ENCODE measurements at places on chromosomes 7 and 10.

DNA sequence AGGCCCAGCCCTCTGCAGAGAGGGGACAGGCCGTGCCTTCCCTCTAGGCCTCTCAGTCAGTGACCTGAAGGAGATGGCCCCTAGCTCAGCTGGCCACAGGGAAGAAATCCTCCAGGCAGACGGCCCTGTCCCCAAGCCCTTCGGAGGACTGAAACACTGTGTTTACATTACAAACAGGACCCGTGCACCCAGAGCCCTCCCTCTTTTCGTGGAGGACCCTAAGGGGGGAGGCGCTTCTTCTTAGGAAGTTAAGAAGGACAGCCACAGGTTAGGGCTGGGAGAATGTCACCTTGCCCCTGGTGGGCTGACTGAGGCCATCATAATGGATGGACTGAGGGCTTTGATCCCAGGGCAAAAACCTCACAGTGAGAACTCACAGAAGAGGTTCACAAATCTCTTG is 154.9 kb downstream of the SLIT1 start:
- no peak for DNase-seq

DNA sequence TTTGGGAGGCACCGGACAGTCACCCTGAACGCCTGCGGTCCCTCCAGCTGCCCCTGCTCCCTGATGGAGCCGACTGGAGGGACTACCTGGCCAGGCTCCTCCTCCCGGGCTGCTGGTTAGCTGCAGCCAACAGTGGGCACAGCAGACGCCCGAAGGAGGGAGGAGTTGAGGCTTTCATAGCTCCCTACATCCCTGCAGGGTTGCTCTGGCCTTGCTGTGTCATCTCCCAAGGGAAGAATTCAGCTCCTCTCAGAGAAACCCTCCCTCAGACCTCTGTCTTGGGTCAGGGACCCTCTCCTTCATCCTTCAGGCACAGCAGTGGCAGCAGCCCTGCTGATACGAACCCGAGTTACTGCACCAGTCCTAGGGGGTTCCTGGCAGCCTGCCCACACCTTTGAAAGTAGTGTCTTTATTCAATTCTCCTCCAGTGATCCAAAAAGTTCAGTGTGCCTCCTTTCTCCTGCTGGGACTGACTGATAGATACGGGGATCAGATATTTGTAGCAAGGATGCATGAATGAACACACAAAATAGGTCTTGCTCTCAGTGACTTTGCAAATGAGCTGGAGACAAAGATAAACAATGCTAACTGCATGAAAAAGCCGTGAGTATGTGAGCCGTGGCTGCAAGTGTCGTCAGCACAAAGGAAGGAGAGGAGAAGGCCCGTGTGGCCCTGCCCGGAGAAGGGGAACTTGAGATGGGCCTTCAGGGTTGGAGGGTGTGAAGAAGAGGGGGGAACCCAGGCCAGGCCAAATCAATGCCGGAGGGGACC is 136.6 kb downstream of the PRKAG2 start:
- DNase-seq, result no peak

DNA sequence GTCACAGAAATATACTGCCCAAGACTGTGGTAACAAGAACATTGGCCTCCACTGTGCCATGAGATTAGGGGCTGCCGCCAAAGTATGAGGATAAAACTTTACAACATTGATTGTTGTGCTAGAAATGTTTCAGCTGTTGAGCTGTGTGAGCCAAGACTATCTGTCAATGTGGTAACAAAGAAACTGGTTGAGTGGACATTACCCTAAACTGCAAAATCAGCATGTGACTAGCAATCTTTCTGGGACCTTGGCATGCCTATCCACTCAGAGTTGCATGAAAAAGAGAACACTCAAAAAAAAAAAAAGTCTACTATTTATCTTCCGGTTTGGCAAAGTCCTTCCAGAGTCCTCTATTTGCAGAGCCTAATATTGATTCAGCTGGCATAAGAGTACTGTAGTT is 605.6 kb upstream of the CNTNAP2 start:
- DNase-seq, result no peak

DNA sequence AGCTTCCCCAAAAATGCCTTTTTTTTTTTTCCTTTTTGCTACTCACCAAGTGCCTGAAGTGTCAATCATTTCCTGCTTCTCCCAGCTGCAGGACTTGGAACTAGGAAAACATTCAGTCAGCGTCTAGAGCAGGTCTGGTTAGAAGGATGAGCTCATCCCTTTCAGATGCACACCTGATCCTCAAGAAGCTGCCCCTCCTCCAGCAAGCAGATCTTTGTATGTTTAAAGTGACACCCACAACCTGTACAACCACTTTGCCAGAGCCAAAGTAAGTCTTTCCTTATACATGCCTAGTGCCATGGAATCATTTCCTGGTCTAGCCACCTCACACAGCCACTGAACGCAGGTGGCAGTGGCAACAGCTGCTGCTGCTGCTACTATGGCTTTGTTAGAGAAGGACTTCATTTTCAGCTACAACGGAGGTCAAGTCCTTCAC is 10.4 kb upstream of the USP54 start:
- no peak for DNase-seq
